ENCODE measurements at places on chromosomes 2 and 18.

- DNase-seq: no peak
These were observed 718.8 kb downstream of the DPP10 start for GRCh38 chr2:115161081-115161770.

DNA sequence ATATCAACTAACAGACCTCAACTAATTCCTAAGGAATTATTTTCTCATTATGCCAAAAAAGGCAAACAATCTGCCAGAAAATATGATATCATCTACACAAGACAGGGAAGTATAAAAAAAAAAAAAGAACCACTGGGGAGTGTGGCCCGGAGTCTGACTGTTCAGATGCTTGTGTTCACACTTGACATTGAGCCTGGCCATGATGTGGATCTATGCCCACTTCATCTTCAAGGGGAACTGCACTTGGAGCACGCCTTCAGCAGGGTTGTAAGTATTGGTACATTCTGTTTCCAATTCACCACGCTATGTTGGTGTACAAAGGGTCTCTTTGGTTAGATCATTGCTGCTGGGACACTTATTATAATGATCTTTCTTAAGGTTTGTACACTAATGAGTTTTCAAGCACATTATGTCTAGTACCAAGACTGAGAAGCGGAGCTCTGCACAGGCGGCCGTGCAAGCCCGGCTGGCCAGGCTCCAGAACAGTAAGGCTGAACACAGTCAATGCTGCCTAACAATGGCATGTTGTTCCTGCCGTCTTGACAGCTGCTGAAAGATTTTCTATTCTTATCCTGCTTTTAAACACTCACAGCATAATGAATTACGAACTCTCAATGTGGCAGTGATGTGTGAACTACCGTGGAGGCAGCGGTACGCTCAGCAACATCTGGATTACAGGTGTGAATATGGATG, 788.4 kb upstream of the SOX11 start:
- DNase-seq: no peak

- DNase-seq: no peak
These were observed 83.9 kb downstream of the PDK1 start for GRCh38 chr2:172639823-172640222.

DNA sequence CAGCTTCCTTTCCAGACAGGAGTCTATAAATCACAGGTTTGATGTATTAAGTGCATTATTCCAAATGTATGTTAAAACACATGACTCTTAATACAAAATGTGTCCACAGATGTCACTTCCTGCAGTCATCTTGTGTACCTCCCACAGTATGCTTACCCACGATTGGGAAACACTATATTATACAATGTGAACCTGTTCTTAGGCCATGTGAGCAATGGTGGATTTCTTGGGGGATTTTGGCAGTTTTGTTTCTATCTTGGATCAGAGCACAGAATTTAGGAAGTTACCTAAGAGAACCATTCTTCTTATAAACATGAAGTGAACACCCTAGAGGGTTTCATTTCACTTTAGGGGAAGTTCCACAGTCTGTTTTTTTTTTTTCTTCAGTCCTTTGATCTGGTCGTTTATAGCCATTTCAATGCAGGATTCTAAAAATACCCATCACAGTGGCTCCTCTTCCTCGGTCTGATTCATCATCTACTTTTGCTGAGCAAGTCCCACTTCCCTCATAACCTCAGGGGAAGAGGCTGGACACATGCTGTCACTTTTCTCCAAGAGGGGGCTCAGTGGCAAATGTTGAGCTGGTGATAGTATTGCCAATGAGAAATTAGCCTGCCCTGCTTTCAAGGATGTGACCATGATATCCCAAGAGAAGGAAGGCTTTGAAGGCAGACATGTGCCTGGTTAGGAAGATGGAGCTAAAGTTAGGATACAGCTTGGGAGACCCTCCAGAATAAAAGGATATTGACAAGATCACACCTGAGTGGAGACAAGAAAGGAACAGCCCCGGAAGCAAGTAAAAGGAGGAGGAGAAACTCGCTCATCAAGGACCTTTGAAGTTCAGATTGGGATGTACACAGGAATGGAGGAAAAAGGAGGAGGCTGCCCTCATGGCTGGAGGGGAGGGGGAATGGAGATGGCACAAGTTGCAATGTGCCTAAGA, 22.6 kb downstream of the PLEK start:
- DNase-seq: no peak

DNA sequence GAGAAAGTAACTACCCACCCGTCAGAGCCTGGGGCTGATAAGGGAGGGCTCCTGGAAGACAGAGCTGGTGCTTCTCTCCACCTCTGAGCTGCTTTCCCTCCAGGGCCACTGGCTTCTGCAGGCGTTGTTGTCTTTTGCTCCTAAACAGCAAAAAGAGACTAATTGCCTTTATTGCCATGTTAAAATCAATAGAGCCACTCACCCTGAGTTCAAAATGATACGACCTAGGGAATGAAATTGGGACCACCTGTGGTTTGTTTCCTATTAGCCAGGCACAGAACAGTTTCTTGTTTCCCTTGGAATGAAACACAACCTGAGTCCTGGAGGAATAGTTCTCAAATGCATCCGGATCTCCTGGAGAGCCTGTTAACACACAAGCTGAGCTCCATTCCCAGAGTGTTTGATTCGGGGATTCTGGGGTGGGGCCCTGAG, 45.8 kb downstream of the TCF7L1 start:
- no peak for DNase-seq

DNA sequence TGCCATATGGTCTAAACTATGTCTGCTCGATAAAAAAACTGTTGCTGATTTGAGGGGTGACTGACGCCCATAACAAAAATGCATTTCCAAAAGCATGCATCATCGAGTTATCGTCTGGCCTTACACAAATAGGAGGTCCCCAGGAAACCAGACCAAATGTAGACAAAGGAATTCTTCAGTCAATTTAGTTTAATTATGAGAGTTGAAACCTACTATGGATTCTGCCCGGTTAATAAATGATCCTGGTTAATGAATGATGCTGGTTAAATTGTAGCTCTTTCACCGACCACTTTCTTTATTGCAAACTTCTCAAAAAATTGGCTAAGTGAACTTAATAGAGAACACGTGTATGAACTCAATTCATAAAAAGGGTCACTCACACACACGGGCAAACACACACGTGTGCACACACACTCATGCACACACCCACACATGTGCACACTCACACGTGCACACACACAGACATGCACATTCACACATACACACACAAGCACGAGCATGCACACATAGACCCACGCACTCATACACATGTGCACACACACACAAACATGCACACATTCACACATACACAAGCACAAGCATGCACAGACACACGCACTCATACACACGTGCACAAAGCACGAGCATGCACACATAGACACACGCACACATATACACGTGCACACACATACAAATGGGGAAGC, 59.0 kb upstream of the SALL3 start:
- no peak for DNase-seq

GRCh38 chr2:6939071-6939470, 21.9 kb downstream of the RNF144A start:
- DNase-seq: no peak

DNA sequence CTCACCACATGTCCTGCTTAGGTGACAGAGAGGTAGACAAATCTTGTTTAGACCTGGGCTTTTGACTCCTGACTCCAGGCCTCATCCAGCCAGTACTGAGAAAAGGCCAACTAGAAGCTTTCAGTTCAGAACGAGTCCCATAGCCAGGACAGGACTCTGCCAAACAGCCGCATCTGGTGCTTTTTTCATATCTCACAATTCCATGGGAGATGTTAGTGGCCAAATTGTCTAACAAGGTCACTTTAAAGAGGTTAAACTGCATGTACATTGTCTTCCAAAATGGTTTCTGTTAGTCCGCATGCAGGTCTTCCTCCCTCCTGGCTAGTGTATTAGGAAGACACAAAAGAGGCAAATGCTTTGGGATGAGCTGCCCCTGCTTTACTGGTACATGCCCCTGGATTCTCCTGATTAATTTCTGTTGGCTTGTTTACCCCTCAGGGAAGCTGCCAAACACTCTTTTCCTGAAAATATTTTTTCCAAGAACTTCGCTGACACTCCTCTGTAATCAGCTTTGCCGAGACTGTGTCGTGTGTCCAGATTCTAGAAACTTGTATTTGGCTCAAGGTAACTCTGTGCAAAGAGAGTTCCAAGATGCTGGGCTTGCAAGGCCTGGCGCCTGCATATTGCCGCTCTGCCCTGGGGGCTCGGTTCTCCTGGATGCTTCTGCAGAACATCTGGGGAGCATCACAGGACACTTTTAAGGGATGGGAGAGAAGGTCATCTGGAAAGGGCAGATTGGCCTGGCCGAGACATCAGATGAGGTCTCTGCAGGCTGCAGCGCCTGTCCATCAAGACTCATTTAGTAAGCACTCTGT, 209.2 kb upstream of the APCDD1 start:
- no peak for DNase-seq

GRCh38 chr2:68521037-68521436, 53.7 kb downstream of the APLF start:
- DNase-seq: no peak

DNA sequence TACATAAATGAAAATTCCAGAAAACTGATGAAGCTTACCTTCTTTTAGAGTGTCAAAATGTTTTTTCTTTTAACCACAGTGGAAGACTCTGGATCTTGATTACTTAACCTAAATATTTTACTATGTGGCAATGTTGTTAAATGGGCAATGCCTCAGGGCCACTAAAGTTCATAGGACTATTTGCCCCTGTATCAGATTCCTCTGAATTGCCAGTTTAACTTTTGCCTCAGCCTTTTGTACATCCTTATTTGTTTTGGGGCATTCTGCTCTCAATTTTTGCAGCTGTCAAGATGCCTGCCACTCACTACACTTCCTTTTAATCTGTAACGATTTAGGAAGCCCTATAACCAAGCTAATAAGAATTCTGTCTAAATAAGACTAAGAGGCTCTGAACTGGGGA, 31.7 kb upstream of the SERTAD2 start:
- no peak for DNase-seq

DNA sequence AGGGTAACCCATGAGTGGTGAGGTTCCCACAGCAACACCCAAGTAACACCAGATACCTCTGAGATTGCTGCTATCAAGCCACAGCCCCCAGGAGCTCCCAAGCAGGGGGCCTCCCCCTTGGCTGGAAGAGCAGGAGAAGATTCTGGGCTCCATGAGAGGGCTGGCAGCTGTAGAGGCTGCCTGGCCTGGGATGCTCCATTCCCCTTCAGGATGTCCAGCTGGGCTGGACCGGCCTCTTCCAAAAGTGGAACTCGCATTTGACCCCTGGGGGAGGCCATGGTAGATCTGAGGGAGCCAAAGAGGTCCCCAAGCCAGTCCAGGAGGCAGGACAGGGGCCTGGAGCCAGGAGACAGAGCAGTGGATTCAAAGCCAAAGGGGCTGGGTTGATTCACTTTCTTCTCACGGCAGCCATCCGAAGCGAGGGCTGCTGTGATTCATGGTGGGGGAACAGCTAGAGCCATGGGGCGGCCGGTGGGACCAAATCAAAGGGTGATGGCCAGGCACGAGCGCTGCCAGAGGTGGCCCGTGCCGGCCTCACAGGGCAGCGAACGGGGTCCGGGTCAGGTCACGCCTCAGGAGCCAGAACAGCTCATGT, 95.3 kb upstream of the ID2 start:
- DNase-seq: no peak

DNA sequence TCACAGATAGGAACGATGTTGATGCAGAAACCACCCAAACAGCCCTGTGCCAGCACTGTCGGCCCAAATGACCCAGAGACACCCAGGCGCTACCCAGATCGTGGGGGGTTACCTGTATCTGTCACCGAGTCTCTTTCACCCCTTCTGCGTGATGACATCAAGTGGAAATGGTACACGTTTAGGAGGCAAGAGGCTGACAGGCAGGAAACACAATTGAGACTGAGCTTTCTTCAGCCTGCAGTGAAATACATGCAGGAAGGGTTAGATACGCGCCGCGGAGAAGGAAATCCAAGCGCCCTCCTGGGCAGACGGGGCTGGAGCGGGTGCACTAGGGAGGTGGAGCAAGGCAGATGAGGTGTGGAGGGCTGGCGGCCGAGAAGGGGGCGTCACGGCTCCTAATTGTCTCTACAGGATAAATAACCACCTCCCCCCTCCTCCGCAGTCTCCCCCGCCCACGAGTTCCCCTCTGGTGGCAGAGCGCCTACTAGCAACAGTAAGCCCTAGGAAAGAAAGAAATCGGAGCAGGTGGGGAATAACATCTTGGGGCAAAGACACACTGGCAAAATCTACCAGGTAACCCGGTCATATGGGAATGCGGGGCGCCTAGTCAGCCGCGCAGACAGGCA, at the start of gene RNF152:
Gene RNF152, minus strand, starts transcription at position 325 of the 626 bp plus-strand sequence. CDS start 76,544 bp downstream, outside the sequence.
- no peak for DNase-seq

- DNase-seq: no peak
These were observed 163.4 kb downstream of the INHBB start for GRCh38 chr2:120509213-120509815.

DNA sequence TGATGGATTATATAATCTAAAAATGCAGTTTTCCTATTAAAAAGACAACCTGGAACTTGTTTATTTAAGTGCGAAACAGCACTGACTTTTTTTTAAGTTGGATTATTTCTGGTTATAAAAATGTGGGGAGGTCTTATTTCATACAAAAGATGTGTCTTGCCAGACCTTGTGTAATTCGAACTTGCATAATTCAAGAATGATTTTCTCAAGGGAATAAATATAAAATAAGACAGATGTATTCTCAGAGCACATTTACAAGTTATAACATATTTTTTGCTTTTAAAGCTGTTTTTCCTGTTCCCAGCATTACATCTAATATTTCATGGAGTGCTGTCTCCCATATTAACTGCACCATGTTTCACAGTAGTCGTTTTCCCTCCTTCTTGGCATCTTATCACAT, 263.1 kb downstream of the CDH20 start:
- DNase-seq: no peak

- no peak for DNase-seq
These were observed 170.6 kb downstream of the SLC8A1 start for GRCh38 chr2:40281021-40281940.

- DNase-seq: no peak
These were observed 23.3 kb downstream of the PUM2 start for GRCh38 chr2:20327370-20327769.

- peak; percentile 73 for DNase-seq
These were observed 163.8 kb downstream of the FAM210A start for GRCh38 chr18:13562494-13563029.

DNA sequence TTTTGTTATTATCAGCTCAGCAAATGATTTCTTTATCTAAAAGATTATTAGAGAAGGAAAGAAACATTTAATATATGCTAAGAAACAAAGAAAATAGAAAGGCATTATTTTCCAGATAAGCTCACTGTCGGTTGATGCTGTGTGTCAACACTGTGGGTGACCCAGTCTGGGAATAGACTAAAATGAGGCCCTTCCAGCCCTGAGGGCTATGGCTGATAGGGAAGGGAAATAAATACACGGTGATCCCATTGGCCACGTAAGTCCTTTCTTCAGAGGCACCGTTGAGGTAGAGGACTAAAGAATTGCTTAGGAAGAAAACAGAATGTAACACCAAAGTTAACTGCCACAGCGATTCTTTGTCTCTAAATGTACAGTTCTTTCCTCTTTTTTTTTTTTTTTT, 1.8 kb downstream of the ABCB11 start:
- DNase-seq: no peak

GRCh38 chr2:181754105-181754504, 73.8 kb upstream of the NEUROD1 start:
- no peak for DNase-seq

GRCh38 chr2:109265953-109266352, 136.9 kb downstream of the SH3RF3 start:
- no peak for DNase-seq
